Psoas muscle (tissue), 8 donors: ENCODE measurements at places on chromosomes 11 and 22. TPM values are rescaled to one million over a fixed set of nuclear protein-coding genes. Genes with fewer than 3 reads are reported as not detected.

DNA sequence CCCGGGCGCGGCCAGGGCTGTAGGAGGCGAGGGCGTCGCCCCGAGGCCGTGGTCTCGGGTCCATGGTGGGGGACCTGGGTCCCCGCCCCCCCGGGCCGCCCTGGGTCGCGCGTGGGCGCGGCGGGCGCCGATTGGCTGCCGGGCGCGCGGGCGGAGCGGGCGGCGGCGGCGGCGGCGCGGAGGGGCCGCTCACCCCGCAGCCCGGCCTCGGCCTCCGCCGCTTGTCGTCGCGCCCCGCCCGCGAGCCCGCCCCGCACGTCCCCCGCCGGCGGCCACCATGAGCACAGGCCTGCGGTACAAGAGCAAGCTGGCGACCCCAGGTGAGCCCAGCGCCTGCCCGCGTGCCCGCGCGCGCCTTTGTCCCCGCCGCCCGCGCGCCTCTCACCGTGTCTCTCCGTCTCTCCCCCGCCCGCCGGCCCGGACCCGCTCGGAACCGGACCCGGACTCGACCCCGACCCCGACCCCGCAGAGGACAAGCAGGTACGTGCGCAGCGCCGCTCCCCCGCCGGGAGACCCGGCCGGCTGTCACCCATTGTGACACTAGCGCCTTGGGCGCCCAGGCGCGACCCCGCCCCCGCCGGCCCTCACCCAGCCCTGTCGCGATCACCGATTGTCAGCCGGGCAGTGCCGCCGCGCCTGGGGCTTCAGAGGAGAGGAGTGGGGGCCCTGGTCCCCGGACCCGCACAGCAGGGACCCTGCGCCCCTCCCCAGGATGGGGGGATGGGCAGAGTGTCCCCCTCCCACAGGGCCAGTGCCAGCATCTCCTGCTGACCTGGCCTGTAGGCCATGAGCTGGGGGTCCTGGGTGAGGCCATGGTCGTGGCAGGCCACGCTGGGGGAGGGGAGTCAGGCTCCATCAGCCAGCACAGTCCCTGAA lies at the start of gene SEPTIN5:
SEPTIN5 (plus strand) TSS at position 192 of the 876 bp plus-strand sequence; CDS start at position 278, 86 bp downstream.
- no peaks in the 10 kb centered on the region for H3K36me3 ChIP-seq
- peak; percentile 52 for DNase-seq
- H3K4me1 ChIP-seq, result peaks cover 12% of the 10 kb centered on the region
- no peak within 1 kb of the TSS for H3K27ac ChIP-seq
- H3K4me3 ChIP-seq, result peak within 1 kb of the TSS; percentile 70

- peaks cover 53% of the 10 kb centered on the region for H3K4me1 ChIP-seq
- no peaks in the 10 kb centered on the region for H3K36me3 ChIP-seq
- no peak overlapping the region for H3K27ac ChIP-seq
- DNase-seq, result no peak
- H3K27me3 ChIP-seq, result no peaks in the 10 kb centered on the region
These were observed 51.8 kb downstream of the TRIOBP start for GRCh38 chr22:37748659-37749058.

DNA sequence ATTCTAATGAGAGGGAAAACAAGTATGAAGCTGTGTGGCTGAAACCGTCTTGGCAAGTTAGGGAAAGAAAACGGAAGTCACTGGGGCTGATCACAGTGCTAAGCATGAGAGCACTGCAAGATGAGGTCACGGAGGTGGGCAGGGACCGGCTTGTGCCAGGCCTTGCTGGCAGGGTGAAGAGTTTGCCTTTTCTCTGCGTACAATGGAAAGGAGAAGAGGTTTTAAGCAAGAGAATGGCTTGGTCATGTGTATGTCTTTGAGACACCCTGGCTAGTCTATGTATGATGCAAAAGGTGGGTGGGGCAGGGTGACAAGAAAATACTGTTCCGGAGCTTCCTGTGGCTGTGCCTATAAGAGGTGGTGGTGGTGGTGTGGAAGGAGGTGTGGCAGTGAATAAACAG lies 567.9 kb downstream of the NTM start:
- H3K27ac ChIP-seq, result no peak overlapping the region
- no peaks in the 10 kb centered on the region for H3K27me3 ChIP-seq
- H3K4me3 ChIP-seq, result no peak overlapping the region
- no peak for DNase-seq

DNA sequence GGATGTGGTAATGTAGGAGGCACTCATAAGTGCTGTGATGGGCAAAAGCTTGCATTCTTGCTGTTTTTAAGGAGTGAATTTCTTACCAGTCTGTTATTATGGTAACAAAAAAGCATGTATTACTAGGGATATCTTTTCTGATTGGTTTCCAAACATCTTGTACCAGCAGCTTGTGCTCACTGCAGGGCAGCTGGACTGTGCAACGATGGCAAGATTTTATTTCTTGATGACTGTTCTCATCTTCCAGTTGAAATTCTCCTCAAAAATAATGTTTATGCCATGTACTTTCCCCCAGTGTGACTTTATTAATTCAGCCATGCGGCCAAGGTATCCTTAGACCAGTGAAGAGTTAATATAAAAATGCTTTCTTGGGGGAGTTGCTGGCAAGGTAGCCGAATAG lies 35.4 kb downstream of the EMSY start:
- H3K4me1 ChIP-seq, result no peaks in the 10 kb centered on the region
- no peak overlapping the region for H3K27ac ChIP-seq
- H3K36me3 ChIP-seq, result peaks cover 33% of the 10 kb centered on the region
- DNase-seq, result no peak

MRGPRX4 gene
- not detected for total RNA-seq

TSG101 gene
- total RNA-seq, result 78.1 TPM
